ENCODE measurements at places on chromosomes 13 and 19. TPM values are rescaled to one million over a fixed set of nuclear protein-coding genes. Genes with fewer than 3 reads are reported as not detected.

Gene ZNF667
- 5.3 TPM for total RNA-seq

Gene NLRP5
- not detected for total RNA-seq

GRCh38 chr19:29782260-29782580, 29.6 kb upstream of the CCNE1 start:
- DNase-seq, result no peak

- no peak for DNase-seq
Measured at GRCh38 chr13:41268764-41269163, 5.4 kb upstream of the MTRF1 start.
